ENCODE measurements at places on chromosomes 6 and 20.

DNA sequence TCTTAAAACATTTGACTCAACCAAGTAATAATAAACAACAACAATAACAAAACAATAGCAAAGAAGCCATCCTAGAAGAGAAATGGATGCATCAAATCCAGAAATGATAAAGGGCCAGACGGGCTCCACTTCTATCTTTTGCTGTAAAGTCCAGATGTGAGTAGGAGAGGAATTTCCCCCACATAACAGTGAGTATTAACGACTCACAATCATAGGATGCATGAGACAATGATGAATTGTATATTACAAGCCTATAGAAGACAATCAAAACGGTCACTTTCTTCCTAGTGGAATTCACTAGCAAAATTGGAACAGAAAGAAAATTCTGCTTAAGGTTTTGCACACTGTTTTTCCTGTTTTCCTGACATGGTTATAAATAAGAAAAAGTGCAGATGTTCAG lies 97.0 kb upstream of the PREP start:
- no peak for DNase-seq

DNA sequence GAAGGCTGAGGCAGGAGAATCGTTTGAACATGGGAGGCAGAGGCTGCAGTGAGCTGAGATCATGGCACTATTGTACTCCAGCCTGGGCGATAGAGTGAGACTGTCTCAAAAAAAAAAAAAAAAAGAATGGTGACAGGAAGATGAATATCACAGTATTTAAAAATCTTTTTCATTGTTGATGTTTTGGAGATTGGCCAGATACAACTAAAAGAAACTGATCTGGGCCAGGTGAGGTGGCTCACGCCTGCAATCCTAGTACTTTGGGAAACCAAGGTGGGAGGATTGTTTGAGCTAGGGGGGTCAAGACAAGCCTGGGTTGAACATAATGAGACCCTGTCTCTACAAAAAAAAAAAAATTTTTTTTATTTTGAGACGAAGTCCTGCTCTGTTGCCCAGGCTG lies 52.1 kb downstream of the TRAF3IP2 start:
- no peak for DNase-seq

DNA sequence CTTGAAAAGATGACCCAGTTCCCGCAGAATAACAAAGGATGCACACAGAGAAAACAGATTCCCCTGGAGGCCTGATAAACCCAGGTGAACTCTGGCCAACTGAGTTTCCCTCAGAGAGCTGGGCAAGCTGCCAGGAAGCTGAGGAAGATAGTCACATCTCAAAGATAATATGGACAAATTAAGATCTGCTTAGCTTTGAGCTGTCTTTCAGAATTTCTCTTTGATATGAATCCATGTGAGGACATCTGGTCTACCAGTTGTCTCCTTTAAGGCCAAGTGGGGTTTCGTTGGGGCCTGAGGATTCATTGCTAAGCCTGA lies 59.5 kb downstream of the ID4 start:
- no peak for DNase-seq

GRCh38 chr6:163775313-163775712 lies 360.8 kb downstream of the QKI start:
- DNase-seq, result no peak

DNA sequence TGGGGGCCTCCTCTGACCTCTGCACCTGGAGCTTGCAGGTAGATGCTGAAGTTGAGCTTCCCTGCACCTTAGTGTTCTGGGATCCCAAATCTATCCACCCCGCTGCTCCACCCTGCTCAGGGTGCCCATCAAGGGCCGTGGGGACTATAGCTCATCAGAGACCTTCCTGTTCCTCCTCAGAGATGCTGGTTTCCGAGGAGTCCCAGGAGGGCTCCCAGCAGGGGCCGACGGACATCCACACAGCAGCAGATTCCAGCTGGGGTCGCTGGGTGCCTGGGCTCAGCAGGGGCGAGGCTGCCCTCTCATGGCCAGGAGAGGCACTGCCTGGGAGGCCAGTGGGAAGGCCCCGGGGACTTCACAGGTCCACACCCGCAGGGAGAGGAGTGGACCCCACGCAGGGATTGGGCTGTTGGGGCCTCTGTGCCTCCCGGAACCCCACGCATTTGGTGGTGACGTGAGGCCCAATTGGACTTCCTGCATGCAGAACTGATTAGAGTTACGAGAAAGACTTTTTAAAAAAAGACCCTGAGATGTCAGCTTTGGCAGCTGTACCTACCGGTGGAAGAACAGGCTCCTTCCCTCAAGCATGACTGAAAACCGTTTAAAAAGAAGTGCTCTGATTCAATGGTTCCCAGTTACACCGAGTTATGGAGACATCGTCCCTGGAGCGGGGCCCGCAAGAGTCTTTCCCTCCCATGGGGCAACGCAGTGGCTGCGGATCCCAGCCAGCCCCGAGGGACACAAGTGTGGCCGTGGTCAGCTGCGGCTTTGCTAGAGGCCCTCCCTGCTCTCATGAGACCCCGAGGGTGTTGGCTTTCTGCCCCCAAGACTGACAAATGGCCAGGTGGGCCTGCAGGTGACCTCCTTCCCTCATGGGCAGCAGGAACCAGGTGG lies 25.3 kb upstream of the SLCO4A1 start:
- peak; percentile 56 for DNase-seq

DNA sequence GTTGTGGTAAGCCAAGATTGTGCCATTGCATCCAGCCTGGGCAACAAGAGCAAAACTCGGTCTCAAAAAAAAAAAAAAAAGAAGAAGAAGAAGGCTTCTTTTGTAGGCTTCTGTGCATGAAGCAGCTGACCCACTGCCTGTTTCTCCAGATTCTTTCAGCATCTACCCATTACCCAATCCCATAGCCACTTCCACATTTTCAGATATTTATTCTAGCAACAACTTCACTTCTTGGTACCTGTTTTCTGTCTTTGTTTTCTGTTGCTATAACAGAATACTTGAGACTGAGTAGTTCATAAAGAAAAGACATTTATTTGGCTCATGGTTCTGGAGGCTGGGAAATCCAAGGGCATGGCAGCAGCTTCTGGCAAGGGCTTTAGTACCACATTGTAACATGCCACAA lies 95.3 kb upstream of the SGK1 start:
- DNase-seq, result no peak

DNA sequence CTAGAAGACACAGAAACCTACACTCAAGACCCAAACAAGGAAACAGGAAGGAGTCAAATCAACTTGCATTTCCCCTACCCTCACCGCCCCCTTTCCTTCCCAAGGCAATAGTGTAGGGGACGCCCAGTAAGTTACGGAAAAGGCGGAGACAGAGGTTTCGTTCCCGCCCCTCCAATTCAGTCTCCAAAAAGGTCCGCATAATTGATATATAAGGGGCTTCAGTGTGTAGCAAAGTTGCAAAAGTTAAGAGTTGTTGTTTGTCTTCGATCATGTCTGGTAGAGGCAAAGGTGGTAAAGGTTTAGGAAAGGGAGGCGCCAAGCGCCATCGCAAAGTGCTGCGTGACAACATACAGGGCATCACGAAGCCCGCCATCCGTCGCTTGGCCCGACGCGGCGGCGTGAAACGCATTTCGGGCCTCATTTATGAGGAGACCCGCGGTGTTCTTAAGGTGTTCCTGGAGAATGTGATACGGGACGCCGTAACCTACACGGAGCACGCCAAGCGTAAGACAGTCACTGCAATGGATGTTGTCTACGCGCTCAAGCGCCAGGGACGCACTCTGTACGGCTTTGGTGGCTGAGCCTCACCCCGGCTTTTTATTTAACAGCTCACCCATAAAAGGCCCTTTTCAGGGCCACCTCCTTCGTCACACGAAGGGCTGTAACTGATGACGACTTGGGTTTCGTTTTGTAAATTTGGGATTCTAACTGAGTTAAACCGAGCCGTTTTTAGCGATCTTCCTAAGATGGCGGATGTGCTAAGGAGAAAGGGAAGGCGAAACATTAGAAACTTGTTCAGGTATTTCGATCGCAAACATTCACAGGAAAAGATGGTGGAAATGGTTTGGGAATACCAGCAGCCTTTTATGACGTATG lies 124.6 kb upstream of the BTN3A2 start:
- peak; percentile 62 for DNase-seq

- DNase-seq, result no peak
Observed at GRCh38 chr6:15132854-15133670, 112.8 kb upstream of the JARID2 start.

DNA sequence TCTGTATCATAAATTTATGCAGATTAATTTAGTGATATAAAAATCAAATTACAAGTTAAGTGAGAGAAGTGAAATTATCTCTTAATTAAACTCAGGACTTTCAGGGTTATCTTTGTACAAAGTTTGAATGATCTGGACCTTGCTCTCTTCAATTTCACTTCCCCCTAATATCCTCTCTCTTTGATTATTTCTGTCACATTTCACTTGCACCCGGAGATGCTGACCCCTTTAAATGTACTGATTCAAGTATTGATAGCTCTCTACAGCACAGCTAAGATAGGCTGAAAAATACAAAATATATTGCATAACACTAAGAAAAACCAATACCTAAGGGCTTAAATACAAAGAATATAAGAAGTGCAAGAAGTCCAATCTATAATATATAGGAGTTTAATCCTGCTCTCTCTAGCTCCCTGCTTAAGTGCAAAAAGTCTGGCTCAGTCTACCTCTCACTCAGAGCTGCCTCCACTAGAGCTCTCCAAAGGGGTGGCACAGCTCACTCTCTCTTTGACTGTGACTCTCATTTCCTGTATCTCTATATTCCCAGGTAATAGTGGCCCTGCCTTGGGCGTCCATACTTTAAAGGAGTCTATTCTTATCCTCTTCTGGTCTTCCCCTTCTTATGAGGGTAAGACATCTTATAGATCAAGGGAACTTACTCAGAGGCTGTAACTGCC lies 588.4 kb downstream of the RFPL4B start:
- DNase-seq, result no peak

DNA sequence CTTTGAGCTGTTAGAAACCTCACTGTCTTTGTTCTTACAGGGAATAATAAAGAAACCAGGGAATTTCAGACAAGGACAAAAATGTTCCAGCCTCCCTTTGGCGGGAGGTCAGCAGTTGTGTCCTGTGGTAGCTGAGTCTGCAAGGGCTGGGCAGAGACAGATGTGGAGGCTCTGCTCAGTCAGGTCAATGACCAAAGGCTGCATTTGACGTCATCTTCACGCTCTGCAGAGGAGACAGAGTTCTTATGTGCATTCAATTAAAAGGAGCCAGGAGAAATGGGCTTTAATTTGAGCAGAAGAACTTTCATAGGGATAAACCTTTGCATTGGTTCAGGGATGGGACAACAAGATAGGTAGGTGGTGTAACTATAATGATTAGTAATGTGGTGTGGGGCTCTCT lies 45.1 kb upstream of the FOXA2 start:
- no peak for DNase-seq

GRCh38 chr6:143600821-143601220 lies 76.9 kb upstream of the PHACTR2 start:
- no peak for DNase-seq

DNA sequence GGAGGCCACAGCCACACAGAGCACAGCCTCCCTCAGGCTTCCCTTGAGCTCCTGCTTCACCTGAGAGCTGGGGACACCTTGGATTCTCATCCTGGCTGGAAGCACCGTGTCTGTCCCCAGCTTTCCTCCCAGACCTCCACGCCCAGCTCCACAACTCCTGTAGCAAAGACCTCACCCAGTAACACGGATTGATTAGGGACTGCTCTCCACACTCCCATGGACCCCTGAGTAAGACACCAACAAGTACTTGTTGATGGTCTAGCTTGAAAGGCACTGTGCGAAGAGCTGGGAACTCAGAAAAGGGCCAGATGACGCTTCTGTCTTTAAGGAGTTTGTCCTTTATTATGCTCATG lies 109.6 kb downstream of the DLL1 start:
- no peak for DNase-seq

DNA sequence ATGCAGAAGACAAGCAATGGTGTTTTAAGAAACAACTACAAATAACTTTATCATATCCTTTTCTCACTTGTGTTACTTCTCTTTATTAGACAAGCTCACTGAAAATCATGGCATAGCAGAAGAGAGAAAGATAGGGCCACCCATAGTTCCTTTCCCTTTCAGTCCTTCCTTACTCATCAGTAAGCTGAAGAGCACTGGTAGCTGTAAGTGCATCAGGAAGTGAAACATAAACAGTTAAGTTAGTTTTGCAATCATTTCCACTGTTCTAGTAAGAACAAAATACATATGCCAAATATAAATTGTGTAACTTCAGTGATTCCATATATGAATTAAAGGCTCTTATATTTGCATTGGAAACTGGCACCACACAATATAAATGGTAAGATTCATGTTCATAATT lies 220.1 kb downstream of the HACE1 start:
- no peak for DNase-seq

- DNase-seq, result no peak
Observed at GRCh38 chr6:18091382-18091781, 31.1 kb downstream of the NHLRC1 start.

DNA sequence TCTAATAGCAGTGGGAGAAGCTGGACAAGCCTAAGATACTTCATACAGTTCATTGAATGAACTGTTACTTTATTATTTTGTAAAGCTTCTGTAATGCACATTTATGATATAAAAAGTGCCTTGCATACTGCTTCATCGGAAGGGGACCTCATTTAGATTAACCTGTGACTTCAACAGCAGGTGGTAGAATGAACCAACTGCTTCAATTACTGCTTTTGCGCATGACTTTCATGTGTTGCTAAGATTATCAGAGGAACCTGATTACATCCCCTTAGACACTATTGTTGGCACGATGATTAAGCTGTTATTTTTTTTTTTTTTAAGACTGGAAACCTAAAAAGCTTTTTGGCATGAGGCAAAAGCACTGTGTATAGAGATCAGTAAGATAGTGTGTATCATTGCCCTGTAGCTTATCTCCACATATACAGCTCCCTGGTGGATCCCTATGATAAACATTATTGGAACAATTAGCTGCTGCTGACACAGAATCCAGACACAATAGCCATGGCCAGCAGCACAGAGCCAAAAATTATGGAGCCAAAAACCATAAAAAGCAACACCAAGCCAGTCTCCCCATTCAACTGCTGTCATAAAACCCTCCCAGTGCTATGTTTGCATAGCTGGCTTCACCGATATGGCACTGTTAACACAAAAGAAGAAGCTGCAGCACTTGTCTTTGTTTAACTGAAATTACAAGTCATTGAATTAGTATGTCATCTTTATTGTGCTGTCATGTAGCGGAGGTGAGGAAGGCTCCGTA lies 731.6 kb upstream of the MMS22L start:
- no peak for DNase-seq

GRCh38 chr6:99867026-99867425 lies 127.0 kb downstream of the MCHR2 start:
- DNase-seq, result peak; percentile 9

GRCh38 chr20:8271727-8272126 lies 139.7 kb downstream of the PLCB1 start:
- no peak for DNase-seq

DNA sequence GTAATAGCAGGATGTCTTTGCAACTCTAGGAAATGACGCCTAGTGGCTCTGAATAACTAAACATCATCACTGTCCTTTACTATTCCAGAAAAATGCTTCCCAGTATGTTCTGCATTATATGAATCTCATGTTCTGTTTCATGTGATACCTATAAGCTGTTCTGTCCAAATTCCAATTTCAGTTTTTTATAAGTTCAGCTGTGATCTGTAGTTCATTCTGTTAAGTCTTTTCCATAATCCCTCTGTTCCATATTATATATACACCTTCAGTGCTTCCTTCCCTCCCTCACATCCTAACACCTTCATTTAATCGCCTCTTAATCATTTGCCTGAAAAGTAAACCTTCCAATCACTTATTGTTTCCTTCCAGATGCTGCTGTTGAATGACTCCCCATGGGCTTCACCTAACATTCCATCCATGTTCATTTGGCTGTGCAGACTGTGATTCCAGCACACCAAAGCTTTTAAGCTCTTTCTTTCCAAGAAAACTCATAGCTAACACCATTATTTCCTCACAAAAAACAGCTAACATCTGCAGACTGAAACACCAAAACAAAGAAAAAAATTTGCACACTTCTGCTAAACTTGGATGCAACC lies 18.6 kb downstream of the HMGCLL1 start:
- no peak for DNase-seq
